ENCODE measurements at places on chromosomes 3 and 15.

- DNase-seq, result no peak
Observed at GRCh38 chr3:45670991-45671390, 18.2 kb upstream of the SACM1L start.

DNA sequence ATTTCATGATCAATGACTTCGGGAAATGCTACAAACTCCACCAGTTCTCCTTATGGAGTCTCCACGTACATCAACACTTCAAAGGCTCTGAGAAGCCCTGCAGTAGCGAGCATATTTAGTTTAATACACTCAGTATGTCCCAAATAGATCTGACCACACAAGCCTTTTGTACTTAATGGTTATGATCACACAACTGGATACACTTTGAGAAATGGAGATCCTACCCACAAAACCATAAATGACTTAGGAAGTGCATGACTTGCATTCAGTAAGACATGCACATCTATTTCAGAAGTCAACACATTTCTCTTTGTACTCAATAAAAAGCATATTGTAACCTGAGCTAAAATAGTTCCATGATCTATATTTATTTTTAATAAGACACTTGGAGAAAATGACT is 103.6 kb upstream of the SPATA12 start:
- no peak for DNase-seq

DNA sequence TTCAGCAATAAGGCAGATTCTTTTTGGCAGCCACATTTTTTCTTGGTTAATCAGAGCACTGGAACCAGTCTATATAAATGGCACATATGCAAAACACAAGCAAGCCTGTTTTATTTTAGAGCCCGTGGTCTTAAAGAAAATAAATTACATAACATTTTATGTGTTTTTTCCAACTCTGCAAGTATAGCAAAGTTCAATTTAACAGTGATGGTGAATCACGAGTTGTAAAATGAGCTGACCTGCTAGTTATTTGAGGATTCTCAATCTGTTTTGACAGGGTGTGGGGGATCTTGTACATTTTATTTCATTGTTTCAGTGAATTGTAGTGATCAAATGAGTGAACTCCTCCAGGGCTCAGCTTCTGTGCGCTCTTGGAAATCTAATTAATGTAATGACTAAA is 2.7 kb downstream of the ARHGEF26 start:
- no peak for DNase-seq

- DNase-seq, result no peak
Observed at GRCh38 chr3:36297195-36297594, 83.1 kb upstream of the STAC start.

DNA sequence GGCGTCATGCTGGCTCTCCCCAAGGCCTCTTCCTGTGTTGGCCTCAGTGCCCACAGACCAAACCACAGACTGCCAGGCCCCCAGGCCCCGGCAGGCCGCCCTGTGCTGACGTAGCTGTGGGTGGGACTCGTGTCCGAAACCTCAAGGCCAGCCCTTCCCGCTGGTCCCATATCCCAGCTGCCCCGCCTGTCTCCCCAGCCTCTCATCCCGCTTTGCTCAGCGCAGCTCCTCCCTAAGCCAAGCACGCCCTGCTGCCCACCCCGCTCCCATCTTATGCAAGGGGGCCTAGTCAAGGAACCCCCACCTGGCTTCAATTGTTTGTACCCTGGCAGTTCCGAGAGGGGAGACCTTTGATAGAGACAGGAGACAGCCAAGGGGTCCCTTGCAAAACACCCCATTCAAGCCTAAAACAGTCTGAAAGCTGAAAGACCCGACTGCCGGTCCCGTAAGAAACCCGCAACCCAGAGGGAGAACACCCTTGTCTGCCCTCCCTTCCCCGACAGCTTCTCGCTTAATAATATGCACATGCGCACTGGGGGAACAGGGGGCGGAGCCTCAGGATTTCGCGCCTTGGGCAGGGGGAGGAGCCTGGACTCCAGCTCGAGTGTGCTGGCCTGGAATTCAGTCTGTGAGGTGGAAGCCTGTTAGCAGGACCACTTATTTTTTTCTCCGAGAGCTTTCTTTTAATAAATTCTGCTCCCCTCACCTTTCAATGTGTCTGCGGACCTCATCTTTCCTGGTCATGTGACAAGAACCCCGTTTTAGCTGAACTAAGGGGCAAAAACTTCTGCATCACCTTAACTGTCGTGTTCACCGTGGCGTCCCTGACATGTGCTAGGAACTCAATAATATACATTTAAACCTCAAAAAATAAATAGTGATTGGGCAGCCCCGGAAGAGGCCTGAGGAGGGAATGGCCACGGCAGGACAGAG is 17.2 kb downstream of the TNFAIP8L3 start:
- DNase-seq, result no peak
